BJ (cell line): ENCODE measurements at places on chromosomes 6 and 20.
A peak's percentile ranks its signal among the peaks of the same experiment; 100 is the strongest.

DNA sequence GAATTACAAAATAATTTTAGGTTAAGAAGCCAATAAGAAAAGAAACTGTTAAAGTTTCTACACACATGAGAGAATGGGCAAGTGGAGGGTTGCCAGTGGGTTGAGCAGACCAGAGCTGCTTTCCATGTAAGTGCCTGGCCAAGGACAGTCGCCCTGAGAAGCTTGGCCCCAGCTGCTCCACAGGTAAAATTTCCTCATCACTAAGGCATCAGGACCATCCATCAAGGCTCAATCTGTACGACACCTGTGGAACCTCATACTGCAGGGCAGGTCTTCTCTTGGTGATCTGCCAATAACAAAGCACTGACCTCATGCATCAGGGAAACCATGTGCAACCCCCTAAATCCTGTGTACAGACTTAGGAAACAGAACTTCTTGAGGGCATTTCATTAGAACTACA, 115.4 kb downstream of the INSM1 start:
- no peak for DNase-seq

DNA sequence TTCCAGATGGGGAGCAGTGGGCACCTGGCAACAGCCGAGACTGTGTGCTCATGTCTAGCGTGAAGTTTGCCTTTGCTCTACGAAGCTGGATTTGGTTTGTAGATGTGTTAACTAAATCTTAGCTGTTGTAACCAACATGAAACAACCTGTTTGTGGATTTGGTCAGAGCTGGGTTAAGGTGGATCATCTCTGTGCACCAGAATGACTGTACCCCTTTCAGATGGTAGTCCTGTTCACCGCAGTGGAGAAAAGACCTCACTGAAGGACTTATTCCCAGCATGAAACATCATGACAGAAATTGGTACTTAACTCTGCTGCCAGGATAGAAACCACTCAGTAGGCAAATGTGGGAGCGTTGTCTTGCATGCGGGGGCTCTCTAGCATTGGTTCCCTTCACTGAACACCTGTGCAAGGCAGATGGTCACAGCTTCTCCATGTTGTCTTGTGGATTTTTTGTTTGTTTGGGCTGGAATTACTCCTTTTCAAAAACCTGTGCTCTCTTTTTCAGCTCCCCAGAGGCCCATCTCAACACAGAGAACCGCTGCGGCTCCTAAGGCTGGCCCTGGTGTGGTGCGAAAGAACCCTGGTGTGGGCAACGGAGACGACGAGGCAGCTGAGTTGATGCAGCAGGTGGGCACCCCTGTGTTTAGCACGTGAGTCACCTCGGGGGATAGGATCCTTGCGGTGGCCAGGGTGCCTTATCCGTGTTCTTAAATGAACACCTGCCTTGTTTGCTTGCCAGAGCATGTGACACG, 19.3 kb upstream of the EFCAB8 start:
- DNase-seq: no peak

DNA sequence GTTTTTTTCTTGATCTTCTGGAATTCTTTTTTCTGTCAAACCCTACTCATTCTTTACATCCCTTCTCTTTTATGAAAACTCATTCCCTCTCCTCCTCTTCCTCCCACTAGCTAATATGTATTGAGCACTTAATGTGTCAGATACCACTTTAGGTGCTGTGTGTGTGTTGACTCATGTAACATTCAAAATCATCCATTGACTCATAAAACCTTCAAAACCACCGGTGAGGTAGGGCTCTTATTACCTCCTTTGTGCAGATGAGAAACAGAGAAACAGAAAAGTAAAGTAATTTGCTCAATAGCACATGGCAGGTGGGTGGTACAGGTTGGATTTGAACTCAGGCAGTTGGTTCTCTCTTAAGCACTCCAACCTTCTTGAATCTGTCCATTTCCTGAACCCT, 136.3 kb upstream of the NEDD9 start:
- no peak for DNase-seq

GRCh38 chr6:105648276-105648675, 245.4 kb upstream of the PREP start:
- no peak for DNase-seq

- no peak for DNase-seq
These were observed 46.2 kb downstream of the YTHDF1 start for GRCh38 chr20:63169681-63170080.

- DNase-seq: peak; percentile 90
These were observed 9.2 kb upstream of the C6orf141 start for GRCh38 chr6:49541210-49541724.

DNA sequence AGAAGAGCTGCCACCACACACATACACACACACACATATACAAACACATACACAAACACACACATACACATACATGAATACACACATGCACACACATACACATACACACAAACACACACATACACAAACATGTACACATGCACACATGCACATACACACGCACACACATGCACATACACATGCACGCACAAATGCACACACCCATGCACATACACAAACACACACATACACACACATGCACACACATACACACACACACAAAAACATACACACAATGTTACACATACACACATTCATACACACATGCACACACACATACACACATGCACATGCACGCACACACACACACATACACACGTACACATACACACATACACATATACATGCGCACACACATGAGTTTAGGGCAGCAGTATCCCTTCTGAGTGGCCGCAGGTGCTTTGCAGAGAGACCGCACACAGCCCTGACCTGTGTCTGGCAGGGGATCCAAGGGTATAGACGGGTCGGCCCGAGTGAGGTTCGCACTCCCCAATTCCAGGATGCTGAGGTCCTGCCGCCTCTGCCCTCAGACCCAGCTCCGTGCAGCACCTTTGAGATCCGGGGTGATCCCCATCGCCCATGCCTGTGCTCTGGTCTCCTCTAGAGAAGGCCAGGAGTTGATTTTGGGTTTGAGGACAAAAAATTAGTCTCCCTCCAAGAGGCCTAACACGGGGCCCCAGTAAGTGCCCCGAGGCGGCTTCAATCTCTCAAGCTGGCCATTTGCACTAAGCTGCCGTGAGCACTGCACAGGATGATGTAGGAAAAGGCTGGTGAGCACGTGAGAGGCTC, 56.8 kb downstream of the TMEM242 start:
- no peak for DNase-seq

- no peak for DNase-seq
These were observed 295.6 kb downstream of the SYNE1 start for GRCh38 chr6:152341596-152341995.

GRCh38 chr6:134984821-134985220, 34.9 kb upstream of the ALDH8A1 start:
- no peak for DNase-seq

GRCh38 chr20:858011-858410, 24.5 kb downstream of the FAM110A start:
- no peak for DNase-seq

GRCh38 chr6:85077098-85077497, 312.7 kb upstream of the TBX18 start:
- no peak for DNase-seq

- DNase-seq: no peak
These were observed 47.7 kb downstream of the SPATA2 start for GRCh38 chr20:49867453-49868215.

DNA sequence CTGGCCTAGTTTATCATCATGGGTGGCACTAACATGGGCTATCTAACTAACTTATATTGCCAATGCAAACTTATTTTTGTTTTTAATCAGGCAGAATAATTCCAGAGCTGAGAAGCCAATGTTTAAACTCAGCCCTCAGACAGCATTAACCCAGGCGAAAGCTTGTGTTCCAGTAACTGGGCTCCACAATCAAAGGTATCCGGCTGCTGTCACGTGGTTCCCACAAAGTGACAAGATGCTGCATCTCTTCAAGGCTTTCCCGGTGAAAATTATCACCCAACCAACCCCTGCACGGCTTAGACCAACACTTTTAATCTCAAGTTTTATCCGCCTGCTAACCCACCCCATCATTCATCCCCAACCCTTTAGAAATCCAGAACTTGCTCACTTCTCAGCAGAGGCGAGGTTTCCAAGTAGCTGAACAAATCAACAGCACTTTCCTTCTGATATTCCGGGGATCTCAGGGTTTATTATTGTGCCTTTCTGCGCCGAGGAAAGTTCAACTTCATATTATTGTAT, 885 bp downstream of the MTCL3 start:
- no peak for DNase-seq

DNA sequence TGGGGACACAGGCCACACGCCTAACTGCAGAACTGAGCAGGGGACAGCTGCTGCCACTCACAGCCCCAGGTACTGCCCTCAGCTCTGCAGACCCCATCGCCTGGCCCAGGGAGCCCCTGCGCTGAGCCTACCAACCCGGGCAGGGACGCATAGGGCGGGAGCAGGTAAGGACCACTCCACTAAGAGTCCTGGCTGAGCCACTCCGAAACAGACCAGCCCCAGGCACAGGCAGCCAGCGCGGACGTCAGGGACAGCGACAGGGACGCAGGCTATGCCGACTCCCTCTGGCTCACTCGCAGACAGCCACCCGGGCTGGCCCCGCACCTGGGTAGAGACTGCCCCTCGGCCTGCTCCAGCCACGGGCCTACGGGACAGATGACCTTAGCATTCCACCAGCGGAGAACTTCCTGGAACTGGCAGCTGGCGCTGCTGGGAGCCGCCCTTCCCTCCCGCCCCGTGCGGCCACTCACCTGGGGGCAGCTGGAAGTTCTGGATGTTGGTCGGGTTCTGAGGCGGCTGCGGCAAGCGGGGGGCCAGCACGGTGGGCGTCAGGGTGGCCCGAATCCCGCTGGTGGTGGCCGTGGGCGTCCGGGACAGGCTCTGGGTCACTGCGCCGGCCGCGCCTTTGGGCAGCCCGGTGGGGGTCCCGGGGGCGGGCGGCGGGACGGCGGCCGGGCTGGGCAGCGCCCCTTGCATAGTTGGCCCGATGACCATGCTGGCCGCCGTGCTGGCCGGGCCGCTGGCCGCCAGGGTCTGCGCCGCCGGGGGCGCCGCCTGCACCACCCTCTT, 1.5 kb downstream of the TAF4 start:
- no peak for DNase-seq

DNA sequence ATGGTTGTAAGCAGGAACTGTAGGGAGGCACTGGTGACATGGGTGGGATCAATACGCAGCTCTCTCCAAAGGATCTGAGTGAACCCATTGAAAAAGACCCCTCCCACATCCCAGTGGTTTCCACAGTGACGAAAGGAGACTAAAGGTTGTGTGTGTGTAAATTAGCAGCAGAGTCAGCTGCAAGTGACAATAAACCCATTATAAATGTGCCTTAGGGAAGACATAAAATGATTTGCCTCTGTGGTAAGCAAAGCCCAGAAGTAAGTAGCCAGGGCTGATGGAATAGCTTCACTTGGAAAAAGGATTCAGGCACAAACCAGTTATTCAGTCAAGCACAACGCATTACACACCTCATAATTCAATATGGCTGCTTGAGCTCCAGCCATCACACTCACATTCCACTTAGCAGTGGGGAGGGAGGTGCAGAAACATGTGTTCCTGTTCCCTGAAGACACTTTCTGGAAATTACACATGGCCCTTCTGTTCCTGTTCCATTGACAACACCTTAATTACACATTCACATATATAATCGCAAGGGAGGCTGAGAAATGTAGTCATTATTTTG, 231.4 kb downstream of the PREX1 start:
- no peak for DNase-seq

- peak; percentile 27 for DNase-seq
These were observed 67.6 kb downstream of the B4GALT5 start for GRCh38 chr20:49646126-49646525.

- no peak for DNase-seq
These were observed 192.2 kb upstream of the SYNDIG1 start for GRCh38 chr20:24277196-24277595.

- no peak for DNase-seq
These were observed 3.0 kb downstream of the CASS4 start for GRCh38 chr20:56414842-56415765.

DNA sequence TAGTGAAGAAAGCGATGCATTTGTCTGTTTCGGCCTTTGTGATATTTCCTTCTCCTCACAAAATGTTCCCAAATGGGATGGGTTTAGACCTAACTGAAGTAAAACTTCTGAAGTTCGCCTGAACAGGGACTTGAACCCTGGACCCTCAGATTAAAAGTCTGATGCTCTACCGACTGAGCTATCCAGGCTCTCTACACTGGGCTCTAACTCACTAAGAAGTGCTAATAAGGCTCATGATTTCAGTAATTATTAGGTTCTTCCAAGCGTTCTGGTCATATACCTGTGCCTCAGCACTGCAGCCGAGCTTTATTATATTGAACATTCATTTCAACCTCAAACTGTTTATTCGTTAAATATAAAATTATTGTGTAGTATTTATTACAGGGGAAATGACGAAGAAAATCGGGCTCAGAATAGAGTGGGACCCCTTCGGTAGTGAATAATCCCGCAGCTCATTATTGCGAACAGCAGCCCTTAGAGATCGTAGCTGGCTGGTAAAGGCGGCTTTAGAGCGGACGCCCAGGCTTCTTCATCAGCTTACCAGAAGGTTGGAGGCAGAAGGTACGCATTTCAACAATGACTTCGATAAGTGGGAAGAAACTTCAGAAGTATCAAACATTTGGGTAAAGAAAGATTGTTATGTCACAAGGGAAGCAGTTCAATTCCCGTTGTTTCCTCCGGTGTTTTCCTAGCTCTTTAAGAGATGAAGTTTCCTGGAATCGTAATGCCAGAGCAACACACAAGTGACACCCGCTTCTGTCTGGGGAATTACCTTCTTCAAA, 119.0 kb upstream of the ZNF184 start:
- DNase-seq: no peak
